CD4-positive, alpha-beta T cell treated with Interleukin-10 for 1 hour (primary cell): ENCODE measurements at places on chromosomes 4 and X.

GRCh38 chr4:7785017-7785416, 154.6 kb downstream of the AFAP1 start:
- DNase-seq: no peak

GRCh38 chr4:64799751-64800150, 390.5 kb upstream of the TECRL start:
- no peak for DNase-seq

- no peak for DNase-seq
These were observed 81.2 kb downstream of the CXXC4 start for GRCh38 chr4:104413487-104413886.

DNA sequence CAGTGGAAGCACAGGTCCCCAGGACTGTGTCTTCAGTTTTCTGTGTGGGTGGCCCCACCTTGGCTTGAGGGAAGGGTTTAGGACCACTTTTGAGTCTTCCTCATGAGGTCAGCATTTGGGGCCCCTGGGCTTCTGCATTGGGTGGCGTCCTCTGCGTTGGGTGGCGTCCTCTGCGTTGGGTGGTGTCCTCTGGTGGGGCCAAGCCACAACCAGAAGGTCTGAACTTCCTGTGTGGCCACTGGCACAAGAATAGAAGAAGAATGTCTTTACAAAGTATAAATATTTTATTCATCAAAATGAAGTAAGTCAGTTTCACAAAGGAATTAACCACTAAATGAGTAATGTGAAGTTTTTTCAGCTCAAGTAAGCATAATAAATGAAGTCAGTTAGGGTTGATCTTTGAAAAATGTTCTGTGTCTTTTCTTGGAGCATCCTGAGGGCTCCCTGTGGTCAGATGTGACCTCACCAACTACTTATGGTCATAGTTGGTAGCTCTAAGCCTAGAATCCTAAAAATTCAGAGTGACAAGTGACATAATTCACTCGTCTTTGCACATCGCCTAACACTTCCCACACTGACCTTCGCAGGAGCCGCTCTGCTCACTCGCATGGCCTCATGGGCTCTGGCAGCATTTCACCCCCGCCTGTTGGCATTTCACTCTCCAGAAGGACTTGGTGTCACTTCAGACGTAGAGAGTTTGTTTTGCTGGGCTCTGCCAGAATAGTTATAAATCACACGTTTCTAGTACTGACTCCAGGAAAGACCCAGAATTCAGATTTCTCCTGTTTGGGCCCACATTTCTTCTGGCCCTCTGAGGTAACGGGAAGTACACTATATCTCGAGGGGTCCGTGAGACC, 39.0 kb upstream of the HGFAC start:
- no peak for DNase-seq

- no peak for DNase-seq
These were observed 15.6 kb downstream of the PNMA6F start for GRCh38 chrX:153305972-153306371.

DNA sequence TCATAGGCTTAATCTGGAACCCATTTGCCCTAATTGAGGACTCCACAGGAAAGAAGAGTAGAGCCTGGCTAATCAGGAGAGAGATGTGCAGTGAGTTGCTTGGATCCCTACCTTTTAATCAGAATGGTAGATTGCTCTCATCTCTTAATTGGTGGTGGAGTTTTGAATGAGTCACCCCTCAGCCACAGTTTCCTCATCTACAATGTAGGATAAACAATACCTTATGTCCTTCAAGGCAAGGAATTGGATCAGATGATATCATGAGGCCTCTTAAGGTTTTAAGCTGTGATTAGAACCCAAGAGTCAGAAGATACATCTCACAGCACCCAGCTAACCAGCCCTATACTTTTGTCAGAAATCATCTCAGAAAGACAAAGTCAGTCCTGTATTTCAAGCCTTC, 39.1 kb downstream of the PDGFRA start:
- no peak for DNase-seq

GRCh38 chrX:111511477-111511876, at the start of gene SERTM2:
Gene SERTM2, plus strand, starts transcription at chrX:111511645. Its CDS starts 7,213 bp downstream, at chrX:111518858.
- DNase-seq: no peak

GRCh38 chr4:85509882-85510631, 35.1 kb downstream of the ARHGAP24 start:
- no peak for DNase-seq

DNA sequence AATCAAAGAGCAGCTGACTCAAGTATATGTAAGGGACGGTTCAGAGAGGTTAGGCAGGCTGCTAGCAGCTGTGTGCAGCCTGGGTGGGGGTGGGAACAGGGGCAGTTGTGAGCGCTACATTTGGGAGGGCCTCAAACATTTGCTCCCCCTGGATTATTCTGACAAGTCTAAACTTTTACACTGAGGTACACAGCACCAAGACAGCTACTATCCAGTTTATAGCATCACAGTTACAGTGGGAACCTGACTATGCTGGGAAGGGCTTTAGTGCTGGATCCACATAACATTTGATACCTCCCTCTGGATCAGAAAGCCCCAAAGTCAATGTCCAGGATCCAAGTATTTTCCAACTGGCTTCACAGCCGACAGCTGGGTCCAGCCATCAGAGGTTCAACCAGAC, 55.8 kb upstream of the GIMD1 start:
- DNase-seq: no peak

DNA sequence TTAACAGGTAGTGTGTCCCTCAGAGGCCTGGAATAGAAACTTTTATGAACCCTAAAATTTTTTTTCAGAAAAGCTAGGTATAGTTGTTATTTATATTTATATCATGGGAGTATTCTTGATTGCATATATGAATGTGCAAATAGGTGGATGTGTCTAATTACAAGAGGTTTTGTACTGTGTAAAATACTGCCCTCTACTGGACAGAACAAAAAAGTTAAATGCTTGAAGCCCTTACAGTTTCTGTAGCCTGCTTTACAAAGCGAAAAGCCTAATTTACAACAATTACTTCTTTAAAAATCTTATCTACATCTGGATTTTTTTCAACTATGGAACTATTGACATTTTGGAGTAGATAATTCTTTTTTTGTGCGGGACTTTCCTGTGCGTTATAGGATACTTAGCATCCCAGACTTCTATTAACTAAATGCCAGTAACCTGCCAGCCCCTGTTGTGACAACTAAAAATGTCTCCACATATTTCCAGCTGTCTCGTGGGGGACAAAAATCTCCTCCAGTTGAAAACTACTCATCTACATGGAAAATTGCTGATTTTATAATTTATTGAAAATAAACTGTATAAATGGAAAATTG, 35.1 kb downstream of the ENPEP start:
- DNase-seq: peak; percentile 66

DNA sequence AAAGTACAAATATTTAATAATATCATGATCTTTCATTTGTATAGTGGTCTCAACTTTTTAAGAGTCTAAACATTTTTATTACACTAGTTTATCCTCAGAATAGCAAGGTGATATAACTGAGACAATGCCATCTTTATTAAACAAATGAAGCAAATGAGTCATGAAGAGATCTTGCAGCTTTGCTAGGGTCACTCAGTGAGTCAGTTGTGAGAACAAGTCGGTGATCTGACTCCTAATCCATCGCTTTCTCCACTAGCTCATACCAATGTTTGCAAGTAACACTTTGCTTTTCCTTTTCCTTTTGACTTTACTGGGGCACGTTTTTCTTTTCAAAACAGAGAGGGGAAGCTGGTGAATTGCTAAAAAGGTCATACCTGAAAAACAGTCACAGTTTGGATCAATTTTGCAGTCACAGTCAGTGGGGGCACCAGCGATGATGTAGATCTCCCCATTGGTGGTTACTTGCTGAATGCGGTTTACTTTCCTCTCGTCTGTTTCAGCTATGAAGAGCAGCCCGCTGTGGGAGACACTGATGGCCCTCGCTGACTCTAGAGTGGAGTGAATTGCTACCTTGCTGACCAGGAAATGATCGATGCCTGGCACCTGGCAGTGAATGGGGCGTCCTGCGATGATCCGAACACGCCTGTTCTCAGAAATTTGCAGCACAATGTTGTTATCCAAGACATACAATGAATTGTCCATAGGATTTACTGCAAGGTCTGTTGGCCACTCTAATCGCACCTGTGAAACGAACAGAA, 75.7 kb downstream of the SH2D1A start:
- DNase-seq: no peak

DNA sequence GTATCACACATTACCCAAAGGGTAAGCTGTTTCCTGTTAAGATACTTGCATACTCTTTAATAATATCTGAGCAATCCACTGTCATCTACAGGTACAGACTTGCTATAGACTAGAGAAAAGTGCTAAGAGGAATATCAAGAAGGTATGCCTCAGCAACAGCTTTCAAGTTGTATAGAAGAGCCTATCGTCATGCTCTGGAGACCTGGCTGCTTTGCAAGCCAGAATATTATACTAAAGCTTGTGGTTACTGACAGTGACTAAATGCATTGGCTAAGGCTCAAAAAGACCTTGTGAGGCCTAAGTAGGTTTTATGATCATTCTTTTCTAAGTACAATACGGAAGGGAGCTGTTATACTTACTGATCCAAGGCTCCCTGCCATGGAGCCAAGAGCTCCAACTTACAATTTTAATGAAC, 11.3 kb downstream of the LAMP2 start:
- DNase-seq: peak; percentile 13

- no peak for DNase-seq
These were observed 357.2 kb upstream of the FAM241A start for GRCh38 chr4:111788099-111788498.

DNA sequence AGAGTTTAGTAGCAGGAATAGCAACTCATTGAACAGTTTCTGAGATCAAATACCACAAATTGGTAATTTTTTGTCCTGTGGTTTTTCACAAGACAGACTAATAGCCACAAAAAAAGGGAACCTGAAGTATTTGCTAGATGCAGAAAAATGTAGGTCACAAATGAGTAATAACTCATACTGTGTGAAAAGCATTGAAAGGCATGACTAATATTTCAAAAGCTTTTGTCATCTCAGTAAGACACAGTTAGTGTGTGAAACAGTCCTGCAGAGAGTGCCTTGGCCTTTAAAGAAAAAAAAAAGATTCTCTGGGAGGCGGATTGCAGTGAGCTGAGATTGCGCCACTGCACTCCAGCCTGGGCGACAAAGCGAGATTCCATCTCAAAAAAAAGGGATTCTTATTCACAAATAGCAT, 31.4 kb upstream of the SLC25A31 start:
- no peak for DNase-seq

- DNase-seq: no peak
These were observed 16.6 kb downstream of the TRIM2 start for GRCh38 chr4:153220682-153221395.

GRCh38 chrX:43456063-43456462, 200.0 kb upstream of the MAOA start:
- DNase-seq: no peak

DNA sequence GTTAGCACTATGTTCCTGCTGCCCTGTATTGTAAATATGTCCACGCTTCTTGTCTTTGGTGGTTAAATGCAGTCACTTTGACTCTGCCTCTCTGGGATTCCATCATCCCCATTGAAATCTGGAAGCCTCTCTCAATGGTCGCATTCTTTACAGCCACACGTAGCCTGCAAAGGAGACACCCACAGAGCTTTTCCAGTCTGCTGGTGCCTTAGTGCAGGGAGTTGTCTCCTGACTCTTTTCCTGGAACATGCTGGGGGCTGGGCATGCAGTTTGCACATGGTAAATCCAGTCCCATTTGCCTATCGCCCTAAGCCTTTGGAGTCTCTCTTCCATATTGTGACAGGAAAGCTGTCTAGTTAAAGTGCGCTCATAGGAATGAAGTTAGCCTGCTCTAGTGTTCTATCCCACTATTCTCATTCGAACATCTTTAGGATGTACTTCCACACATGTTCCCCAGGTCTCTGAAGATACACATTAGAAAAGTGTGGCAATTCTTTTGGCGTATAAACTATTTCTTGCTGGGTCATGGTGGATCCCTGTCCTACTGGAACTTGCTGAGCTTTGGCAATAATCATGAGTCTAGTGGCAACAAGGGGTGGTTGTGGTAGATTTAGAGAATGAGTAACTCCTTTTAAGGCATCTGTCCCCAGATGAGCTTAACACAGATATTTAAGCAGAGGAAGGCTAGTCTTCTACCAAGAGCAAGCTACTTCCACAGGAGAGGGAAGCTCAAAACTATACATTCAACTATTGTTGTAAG, 33.7 kb downstream of the COQ2 start:
- no peak for DNase-seq

GRCh38 chr4:5656415-5656814, 51.9 kb downstream of the EVC2 start:
- no peak for DNase-seq

GRCh38 chr4:112517067-112517634, 1.2 kb upstream of the NEUROG2 start:
- DNase-seq: no peak
